ENCODE measurements at places on chromosomes 3 and 15.
A peak's percentile ranks its signal among the peaks of the same experiment; 100 is the strongest.

DNA sequence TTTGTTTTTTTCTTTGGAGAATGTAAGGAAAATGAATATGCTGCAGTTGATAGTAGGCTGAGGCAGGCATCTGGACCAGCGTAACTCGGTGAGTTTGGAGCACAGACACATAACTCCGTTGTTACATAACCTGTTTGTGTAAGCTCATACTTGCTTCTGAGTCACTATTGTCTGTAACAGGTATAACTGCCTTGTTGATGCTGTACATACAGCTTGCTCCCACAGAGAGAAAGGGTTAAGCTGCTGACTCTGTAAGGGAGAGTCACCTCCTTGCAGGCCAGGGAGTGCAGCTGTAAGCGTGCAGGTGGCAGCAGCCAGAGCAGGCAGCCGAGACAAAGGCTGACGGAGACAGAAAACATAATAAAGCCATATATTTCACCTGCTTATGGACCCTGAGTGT lies 20.4 kb downstream of the RETNLB start:
- no peak for DNase-seq

DNA sequence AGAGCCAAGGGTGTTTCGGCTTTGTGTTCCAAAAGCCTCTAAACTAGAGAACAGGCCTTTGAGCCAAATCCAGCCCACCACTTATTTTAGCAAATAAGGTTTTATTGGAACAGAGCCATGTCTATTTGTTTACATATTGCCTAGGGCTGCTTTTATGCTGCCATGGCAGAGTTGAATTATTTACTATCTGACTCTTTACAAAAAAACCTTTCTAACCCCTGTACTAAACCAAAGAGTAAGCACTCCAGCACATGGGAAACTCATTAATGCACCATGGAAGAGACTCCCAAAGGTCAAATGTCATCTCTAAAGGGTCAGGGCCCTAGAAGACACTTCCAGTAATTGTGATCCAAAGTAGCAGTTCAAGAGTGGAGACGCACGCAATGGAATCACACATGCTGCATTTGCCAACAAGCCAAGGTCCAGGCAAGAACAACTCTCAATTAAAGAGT lies 22.3 kb downstream of the OSBPL10 start:
- DNase-seq: no peak

DNA sequence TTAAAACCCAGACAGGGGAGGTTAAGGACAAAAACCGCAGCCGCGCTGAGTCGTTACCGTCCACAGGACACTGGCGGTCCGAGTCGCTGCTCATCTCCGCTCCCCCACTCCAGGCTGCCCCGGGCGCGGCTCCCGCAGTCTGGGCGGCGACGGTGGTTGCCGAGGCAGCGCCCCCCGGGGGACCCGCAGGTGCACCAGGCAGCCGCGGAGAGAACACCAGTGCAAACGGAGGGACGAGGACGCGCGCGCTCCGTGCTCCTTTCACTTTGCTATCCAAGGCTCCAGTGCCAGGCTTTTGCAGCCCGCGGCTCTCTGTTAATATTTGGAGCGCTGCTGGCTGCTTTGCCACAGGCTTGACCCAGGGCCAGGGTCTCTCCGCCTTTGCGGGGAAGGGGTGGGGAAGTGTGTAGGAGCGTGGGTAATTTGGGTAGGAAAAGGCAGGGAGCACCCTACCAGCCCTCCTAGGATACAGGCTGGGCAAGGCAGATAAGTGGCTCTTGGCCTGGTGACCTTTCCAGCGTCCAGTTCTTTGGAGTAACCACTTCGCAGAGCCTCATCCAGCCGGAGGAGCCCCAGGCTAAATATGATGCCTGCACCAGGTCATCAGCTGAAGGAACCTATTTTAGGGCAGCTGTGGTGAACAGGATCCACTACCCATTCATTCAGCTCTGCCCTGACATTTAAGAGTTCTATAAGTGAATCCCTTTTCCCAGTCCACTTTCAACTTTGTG lies at the start of gene GADL1:
TSS of gene GADL1 (minus strand) at position 141 of the 731 bp plus-strand sequence. CDS start at position 94, 47 bp downstream.
- DNase-seq: no peak

- DNase-seq: no peak
Measured at GRCh38 chr3:111610189-111610588, 15.0 kb upstream of the ZBED2 start.

DNA sequence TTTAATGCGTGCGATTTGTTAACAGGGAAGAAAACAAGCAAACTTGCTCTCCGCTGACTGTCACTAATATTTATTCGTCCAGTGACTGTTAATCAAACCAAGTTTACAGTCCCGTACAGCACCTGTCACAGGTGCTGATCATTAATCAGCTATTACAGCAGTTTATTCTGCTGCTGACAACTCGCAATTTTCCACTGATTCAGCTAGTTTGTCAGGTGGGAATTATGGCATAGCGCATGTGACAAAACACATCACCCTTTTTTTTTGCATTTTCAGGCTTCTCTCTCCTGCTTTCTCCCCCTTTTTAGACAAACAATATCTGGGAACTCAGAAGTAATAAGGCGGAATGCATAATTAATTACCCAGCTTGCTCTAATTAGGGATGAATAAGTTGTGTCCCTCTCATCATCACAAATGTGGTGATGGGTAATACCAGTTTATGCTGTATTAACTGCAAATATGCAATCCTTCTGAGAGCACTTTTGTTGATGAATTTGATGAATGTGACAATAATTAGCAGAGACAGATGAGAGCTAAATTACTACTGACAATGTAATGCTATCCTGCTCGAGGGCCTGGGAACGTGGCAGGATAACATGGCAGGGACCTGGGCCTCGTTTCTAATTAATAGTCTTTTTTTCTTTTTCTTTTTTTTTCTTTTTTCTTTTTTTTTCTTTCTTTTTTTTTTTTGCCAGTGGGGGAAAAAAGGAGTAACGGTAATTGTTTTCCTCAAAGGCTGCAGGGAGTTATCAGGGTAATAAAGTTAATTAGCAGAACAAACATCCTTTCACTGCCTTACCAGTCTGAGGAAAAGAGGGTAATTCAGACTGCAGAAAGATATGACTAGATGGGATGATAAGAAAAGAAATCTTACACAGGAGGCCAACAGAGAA lies 150.3 kb upstream of the SOX2 start:
- DNase-seq: no peak

DNA sequence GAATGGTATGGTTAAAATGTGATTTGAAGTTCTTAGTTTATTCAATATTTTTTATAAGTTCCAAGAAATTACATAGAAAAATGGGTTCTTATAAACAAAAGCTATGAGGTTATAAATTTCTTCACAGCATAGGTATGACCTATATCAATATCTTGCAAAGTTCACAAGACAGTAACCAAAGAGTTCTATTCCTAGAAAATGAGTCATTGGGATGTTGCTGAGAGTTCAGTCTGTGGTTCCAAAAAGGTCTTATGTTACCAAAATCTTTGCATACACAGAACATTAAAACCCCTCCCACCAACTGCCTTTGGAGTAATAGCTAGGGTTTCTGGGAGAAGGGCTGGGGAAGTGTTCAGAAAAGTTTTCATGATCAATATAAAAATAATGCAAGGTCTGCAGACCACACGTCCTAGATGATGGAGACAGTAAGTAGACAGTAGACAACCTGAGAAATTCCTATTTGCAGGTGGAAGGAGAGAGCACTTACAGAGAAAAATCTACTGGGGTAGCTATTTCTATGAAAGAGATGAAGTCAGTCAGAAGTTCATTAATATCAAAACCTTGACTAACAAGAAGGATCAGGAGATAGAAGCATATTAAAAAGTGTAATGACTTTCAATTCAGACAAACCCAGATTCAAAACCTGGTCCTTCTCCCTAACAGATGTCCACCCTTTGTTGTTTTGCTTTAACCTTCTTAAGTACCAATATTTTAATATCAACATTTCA lies 279.3 kb downstream of the KCNH8 start:
- DNase-seq: no peak

DNA sequence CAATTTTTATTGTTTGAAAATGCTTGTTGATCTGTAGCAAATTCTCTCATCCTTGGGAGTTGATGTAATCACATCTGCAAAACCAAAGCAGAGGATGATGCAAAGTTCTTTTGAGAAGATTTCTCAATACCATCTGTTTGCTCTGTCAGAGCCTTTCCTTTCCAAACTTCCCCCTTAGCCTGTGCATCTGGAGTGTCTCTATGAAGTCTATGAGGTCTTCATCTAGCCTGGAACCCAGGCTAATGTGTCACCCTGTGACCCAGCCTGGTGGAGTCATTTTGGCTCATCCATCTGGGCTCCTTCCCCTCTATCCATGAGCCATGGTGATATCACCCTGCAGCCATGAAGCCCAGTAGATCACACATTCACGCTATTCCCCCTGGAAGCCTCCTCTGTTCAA lies 123.2 kb upstream of the SLC7A14 start:
- DNase-seq: no peak

- DNase-seq: no peak
Measured at GRCh38 chr3:192847941-192848340, 69.7 kb downstream of the MB21D2 start.

GRCh38 chr3:40432793-40433192 lies 24.3 kb upstream of the RPL14 start:
- DNase-seq: no peak

DNA sequence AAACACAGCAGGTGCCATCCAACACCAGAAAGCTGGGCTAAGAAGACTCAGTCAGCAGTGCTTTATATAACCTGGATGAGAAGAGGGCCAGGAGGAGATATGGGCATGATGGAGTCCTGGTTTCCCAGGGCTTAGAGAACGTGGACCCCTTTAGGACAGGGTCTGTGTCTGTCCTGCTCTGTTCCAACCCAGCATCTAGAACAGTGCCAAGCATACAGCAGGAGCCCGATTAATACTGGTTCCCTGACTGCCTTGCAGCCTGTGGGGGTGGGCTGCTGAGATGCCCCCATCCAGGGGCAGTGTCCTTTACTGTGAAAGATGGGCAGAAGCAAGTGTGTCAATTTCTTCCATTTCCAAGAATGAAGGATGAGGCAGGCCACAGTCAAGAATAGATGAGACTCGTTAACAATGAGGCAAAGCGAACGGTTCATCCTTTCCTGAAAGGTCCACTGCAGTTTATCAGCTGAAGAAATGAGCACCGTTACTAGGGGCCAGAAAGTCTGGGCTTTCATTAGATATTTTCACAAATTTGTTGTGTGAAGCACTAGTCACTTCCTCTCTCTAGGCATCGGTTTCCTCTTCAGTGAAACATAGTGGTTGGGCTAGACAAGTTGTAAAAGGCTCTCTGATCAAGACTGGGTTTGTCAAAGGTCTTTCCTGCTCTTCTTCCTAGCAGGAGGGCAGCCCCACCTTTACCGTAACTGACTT lies 72.0 kb upstream of the HERC1 start:
- peak; percentile 52 for DNase-seq

DNA sequence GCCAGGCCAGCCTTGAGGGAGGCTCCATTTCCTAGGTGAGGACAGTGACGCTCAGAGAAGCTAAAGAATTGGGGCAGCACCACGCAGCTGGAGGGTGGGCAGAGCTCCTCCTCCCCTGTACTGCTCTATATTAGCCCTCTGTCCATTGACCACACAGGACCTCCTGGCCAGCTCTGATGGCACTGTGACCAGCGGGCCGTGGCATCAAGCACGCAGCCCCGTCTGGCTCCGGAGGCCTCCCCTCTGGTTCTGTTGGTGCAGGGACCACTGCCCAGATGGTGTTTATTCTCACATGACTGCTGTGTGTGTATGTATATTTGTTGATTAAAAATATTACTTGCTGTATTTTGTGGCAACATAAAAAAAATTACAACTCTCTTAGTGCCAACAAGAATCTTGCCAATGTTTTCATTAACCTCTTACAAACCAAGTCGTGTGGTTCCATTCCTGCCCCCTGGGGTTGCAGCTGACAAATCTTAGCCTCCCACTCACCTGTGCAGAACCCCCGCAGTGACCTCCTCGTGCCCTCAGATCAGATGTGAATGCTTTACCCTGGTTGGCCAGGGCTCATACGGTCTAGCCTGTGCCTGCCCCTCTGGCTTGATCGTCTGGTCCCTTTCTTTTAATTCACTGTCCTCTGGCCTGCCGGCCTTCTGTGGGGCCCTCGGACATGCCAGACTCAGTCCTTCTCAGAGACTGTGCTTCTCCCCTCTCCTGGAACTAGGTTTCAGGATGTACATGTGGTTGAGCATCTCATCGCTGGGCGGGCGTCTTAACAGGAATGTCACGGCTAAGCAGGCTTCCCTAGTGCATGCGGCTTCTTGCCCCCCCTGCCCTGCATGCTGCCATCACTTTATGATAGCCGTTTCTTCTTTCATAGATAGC lies 14.8 kb downstream of the CHCHD6 start:
- DNase-seq: no peak

- no peak for DNase-seq
Measured at GRCh38 chr3:71936681-71937080, 151.7 kb upstream of the PROK2 start.

GRCh38 chr3:31980530-31981205 lies 394 bp downstream of the OSBPL10 start:
- DNase-seq: peak; percentile 52

- DNase-seq: no peak
Measured at GRCh38 chr3:83438188-83438587, 1520.6 kb upstream of the CADM2 start.

- no peak for DNase-seq
Measured at GRCh38 chr3:185067173-185067572, 85.7 kb downstream of the C3orf70 start.

DNA sequence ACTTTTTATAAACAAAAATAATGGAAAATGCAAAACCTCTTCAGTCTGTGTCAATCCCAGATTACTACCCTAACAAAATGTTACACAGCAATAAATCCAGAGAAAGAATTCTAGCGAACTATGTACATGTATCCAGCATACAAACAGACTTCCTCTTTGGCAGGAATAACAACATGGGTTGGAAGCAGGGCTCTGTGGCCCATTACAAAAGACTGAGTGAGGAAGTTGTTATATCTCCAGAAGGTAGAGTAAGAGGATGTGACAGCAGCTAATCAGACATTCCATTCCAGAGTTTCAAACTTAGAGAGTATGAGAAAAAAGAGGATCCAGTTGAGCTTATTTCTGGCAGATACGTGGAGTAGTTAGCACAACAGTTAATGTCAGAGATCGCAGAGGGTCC lies 294.0 kb upstream of the PLSCR5 start:
- no peak for DNase-seq

GRCh38 chr3:189964623-189965332 lies 155.9 kb downstream of the P3H2 start:
- DNase-seq: no peak

- no peak for DNase-seq
Measured at GRCh38 chr3:39548282-39548681, 80.8 kb downstream of the MOBP start.

GRCh38 chr3:12722226-12722625 lies 36.8 kb downstream of the TMEM40 start:
- no peak for DNase-seq

DNA sequence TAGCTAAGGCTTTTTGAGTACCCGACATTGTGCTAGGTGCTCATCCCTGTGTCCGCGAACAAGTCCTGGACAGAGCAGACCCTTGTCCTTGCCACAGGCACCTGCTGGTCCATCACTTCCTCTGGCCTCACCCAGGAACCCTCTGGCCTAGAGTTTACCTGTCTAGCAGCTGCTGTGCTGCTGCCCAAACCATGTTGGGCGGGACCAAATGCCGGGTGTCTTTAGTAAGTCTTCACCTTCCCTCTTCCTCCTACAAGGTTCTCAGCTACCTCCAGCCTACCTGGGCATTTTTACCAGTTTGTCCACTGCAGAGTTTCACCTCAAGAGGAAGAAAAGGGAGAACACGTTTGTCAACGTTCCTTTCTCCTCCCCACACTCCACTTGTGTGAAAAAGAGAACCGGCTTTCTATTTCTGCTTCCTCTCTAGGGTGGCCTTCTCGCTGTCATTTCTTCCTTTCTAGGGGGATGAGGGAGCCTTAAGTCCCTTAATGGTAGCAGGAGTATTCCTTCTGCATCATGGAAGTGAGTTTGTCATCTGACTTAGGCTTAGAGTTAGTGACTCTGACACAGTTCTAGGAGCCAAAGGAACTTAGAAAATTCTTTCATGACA lies 80.4 kb upstream of the GCNT3 start:
- DNase-seq: no peak
